Gastroesophageal sphincter (tissue), 4 donors: ENCODE measurements at places on chromosomes 3 and 15.

GRCh38 chr3:25663347-25663868, 1.3 kb downstream of the TOP2B start:
- no peaks in the 10 kb centered on the region for H3K36me3 ChIP-seq
- no peaks in the 10 kb centered on the region for H3K27me3 ChIP-seq
- no peak for ATAC-seq

DNA sequence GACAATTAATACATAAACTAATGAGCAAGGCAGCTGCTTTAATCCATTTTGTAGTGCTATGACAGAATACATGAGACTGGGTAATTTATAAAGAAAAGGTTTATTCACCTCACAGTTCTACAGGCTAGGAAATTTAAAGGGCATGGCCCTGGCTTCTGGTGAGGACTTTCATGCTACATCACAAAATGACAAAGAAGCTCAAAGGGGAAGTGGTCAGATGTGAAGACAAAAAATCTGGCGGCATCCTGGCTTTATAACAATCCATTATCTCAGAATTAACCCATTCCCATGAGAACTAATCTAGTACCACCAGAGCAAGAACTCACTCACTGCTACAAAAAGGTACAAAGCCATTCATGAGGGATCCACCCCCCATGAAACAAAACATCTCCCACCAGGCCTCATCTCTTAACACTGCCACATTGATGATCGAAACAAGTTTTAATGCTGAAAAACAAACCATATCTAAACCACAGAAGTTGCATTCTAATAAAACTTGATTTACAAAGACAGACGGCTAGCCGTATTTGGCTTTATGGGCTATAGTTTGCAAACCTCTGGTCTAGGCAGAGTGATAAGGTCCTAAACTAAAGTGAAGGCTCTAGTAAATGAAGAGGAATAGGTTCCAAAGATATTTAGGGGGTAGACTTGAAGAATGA, 44.2 kb downstream of the GSK3B start:
- no peak overlapping the region for H3K27ac ChIP-seq
- no peak for ATAC-seq
- H3K4me3 ChIP-seq, result no peak overlapping the region

- H3K36me3 ChIP-seq, result no peaks in the 10 kb centered on the region
- peaks cover 17% of the 10 kb centered on the region for H3K4me1 ChIP-seq
These were observed at the start of gene ABTB1 for GRCh38 chr3:127672429-127673190. Gene ABTB1 (plus strand): TSS chr3:127672952. CDS start chr3:127673026, 74 bp downstream.

GRCh38 chr15:36428102-36428845, 151.2 kb upstream of the CDIN1 start:
- H3K27me3 ChIP-seq, result no peaks in the 10 kb centered on the region
- H3K4me1 ChIP-seq, result no peaks in the 10 kb centered on the region
- no peak overlapping the region for H3K27ac ChIP-seq
- peak; percentile 58 for ATAC-seq

GRCh38 chr3:64985072-64985471, 297.3 kb upstream of the ADAMTS9 start:
- no peak for ATAC-seq
- no peaks in the 10 kb centered on the region for H3K27me3 ChIP-seq
- H3K4me1 ChIP-seq, result no peaks in the 10 kb centered on the region
- no peak overlapping the region for H3K4me3 ChIP-seq
- H3K27ac ChIP-seq, result no peak overlapping the region
- H3K36me3 ChIP-seq, result no peaks in the 10 kb centered on the region

DNA sequence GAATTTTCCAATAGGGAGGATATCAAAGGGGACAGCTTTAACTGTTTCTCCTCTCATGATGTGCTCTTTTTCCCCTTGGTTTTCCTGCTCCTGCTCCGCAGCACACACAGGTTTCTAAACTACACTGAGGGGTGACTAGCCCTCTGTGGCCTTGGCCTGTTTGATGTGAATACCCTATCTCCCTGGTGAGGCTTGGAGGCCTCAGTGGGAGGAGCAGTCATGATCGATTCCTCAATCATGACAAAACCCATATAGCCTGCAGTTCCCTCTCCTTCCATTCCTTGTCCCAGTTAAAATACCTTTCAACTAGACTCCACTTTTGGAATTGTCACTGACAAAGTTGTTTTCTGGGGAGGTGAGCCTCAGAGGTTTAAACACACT, 24.0 kb upstream of the USP3 start:
- H3K4me3 ChIP-seq, result no peak overlapping the region
- H3K27me3 ChIP-seq, result no peaks in the 10 kb centered on the region
- ATAC-seq, result no peak
- H3K27ac ChIP-seq, result no peak overlapping the region
- no peaks in the 10 kb centered on the region for H3K4me1 ChIP-seq
- no peaks in the 10 kb centered on the region for H3K36me3 ChIP-seq

DNA sequence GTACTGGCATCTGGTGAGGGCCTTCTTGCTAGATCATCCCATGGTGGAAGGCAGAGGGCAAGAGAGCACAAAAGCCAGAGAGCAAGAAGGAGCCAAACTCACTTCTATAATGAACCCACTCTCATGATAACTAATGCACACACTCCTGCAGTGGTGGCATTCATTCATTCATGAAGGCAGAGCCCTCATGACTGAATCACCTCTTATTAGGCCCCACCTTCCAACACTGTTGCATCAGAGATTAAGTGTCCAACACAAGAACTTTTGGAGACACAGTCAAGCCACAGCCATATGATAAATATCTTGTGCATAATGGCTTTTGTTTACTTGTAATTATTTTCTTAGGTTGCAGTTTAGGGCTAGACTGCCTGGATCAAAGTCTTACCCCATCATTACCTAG, 182.7 kb downstream of the TIGIT start:
- no peaks in the 10 kb centered on the region for H3K36me3 ChIP-seq
- peaks cover 2% of the 10 kb centered on the region for H3K4me1 ChIP-seq
- H3K27me3 ChIP-seq, result no peaks in the 10 kb centered on the region
- ATAC-seq, result no peak
- no peak overlapping the region for H3K4me3 ChIP-seq
- no peak overlapping the region for H3K27ac ChIP-seq

DNA sequence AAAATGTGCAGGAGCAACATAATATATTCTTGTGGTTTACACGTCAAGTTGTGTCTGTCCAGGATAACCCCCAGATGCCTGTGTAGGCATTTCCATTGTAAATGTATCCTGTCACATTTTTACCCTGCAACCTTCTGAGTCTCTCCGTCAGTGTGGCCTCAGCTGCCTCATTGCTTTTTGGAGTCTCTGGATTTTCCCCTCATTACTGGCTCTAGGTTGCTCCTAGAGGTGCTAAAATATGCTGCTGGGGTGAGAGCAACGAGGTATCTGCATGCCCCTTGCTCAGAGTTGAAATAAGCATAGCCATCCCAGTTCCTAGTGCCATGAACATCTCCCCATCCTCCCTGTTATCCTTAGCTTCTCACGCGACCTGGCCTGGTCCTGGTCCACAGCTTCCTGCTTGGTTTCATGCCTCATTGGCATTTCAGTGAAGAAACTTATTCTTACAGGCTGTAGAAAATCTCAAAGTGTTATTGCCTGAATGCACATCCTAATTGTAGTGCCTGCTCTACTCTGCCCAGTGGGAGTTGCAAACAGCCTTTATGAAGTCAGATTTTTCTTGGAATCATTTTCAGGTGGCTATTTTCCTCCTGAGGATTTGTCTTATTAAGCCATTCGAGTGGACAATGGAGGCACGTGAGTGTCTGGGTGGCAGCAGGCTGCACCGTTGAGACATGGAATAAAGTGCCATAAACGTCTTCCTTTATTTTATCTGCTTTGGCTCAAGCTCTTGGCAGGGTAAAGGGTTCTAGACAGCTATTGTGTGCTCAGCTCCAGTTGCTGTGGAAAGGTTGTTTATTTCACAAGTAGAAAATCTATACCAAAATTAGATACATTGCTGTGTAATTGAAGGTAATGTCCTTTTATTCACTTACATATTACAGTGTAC, 33.2 kb downstream of the OXNAD1 start:
- ATAC-seq, result no peak
- peaks cover 12% of the 10 kb centered on the region for H3K4me1 ChIP-seq
- H3K36me3 ChIP-seq, result peaks cover 38% of the 10 kb centered on the region
- no peaks in the 10 kb centered on the region for H3K27me3 ChIP-seq
- no peak overlapping the region for H3K4me3 ChIP-seq

- no peak for ATAC-seq
- H3K4me1 ChIP-seq, result peaks cover 8% of the 10 kb centered on the region
- no peaks in the 10 kb centered on the region for H3K36me3 ChIP-seq
- H3K27me3 ChIP-seq, result no peaks in the 10 kb centered on the region
These were observed 121.5 kb downstream of the PTPRG start for GRCh38 chr3:61682671-61683548.

DNA sequence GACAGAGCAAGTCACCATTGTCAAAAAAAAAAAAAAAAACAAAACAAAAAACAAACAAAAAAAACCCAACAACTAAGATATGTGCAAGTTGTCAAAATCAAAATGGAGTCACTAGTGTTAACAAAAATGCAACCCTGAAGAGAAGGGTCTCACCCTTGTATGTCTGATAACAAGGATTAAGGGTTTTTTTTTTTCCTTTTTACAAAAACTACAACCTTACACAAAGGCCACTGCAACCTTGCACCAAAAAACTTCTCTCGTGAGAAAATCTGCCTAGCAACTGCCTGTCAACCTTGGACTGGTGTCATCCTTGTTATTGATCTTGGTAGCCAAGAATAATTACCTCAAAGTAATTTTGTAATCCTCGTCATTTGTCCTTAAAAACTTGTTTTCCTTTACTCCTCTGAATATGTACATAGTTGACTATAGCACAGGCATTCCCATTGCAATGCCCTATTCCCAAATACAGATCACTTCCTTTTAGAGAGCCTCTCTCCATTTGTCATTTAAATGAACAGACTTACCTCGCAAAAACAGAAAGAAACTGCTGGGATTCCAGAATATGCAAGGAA, 24.0 kb downstream of the TFRC start:
- H3K27me3 ChIP-seq, result no peaks in the 10 kb centered on the region
- H3K27ac ChIP-seq, result no peak overlapping the region
- no peaks in the 10 kb centered on the region for H3K4me1 ChIP-seq
- no peak for ATAC-seq
- H3K4me3 ChIP-seq, result no peak overlapping the region

- no peak overlapping the region for H3K4me3 ChIP-seq
- peaks cover 8% of the 10 kb centered on the region for H3K27me3 ChIP-seq
- H3K4me1 ChIP-seq, result no peaks in the 10 kb centered on the region
- no peak overlapping the region for H3K27ac ChIP-seq
- no peak for ATAC-seq
- H3K36me3 ChIP-seq, result no peaks in the 10 kb centered on the region
These were observed 69.7 kb upstream of the LARS2 start for GRCh38 chr3:45318689-45319088.

DNA sequence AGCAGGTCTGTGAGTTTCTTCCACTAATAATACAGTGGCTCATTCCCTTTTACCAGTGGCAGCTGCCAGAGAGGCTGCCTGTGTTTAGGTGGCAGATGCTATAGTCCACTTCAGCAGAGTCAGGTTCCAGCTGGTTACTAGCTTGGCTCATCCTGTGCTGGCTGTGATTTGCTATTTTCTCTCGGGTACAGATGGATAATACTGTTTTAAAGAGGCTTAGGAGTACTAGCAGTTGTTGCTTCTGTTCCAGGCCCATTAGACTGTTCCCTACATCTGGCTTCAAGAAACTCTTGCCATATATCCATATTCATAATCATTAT, 41.0 kb downstream of the ZNF609 start:
- no peak for ATAC-seq
- H3K36me3 ChIP-seq, result no peaks in the 10 kb centered on the region
- no peaks in the 10 kb centered on the region for H3K27me3 ChIP-seq

DNA sequence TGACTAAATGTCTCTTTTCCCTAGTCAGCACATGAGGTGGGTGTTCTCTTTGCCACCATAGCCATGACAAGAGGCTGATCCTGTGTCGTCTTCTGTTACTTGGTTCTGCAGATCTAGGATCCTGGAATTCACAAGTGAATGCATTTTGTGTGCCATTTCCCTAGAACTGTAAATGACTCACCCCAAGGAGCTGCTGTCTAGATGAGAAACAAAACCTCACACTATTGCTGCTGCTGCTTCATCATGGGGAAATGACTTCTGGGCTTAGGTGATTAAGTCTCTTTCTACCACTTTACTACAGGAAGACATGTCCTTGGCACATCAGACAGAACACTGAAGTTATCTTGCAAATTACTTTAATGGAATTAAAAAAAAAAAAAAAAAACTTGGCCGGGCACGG, 54.9 kb downstream of the SLCO3A1 start:
- H3K27ac ChIP-seq, result no peak overlapping the region
- H3K4me1 ChIP-seq, result no peaks in the 10 kb centered on the region
- ATAC-seq, result no peak
- H3K27me3 ChIP-seq, result no peaks in the 10 kb centered on the region

DNA sequence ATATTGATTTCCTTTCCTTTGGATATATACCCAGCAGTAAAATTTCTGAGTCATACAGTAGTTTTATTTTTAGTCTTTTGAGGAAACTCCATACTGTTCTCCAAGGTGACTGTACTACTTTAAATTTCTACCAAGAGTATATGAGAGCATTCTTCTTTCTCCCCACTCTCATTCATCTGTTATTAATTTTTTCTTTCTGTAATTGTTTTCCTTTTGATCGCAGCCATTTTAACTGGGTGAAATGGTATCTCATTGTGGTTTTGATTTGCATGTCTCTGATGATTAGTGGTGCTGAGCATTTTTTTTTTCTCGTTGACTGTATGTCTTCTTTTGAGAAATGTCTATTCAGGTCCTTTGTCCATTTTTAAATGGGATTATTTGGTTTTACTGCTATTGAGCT, 18.3 kb upstream of the VGLL3 start:
- H3K4me1 ChIP-seq, result no peaks in the 10 kb centered on the region
- H3K36me3 ChIP-seq, result no peaks in the 10 kb centered on the region
- ATAC-seq, result no peak
- no peak overlapping the region for H3K4me3 ChIP-seq
- no peak overlapping the region for H3K27ac ChIP-seq

- no peaks in the 10 kb centered on the region for H3K4me1 ChIP-seq
- ATAC-seq, result no peak
- H3K27me3 ChIP-seq, result no peaks in the 10 kb centered on the region
- no peak overlapping the region for H3K4me3 ChIP-seq
- H3K27ac ChIP-seq, result peak overlapping the region; percentile 89
- H3K36me3 ChIP-seq, result no peaks in the 10 kb centered on the region
These were observed 6.4 kb downstream of the MGLL start for GRCh38 chr3:127815641-127816605.

GRCh38 chr15:40379853-40380252, 2.7 kb upstream of the KNSTRN start:
- no peak overlapping the region for H3K4me3 ChIP-seq
- no peak overlapping the region for H3K27ac ChIP-seq
- H3K36me3 ChIP-seq, result no peaks in the 10 kb centered on the region
- no peaks in the 10 kb centered on the region for H3K27me3 ChIP-seq

- no peaks in the 10 kb centered on the region for H3K4me1 ChIP-seq
- ATAC-seq, result no peak
These were observed 33.6 kb upstream of the TMCC1 start for GRCh38 chr3:129927072-129927471.

DNA sequence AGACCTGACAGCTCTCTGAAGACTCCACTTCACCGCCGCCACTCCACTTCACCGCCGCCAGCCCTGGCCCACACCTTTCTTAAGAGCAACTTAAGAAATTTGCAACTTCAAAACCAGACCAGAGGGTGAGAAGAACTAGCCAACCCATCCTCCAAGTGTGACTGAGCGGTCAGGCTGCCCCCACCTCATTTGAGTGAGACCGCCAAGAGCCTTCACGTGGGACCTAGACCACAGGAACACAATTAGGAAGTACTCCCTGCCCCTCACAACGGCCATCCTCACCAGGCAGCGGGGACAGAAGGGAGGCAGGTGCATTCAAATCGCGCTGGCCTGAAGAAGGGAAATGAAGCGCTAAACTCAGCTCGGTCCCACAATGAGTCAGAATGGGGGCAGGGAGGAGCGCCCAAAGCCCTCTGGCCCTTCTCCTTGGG, 156.8 kb upstream of the BCL6 start:
- no peaks in the 10 kb centered on the region for H3K36me3 ChIP-seq
- no peak overlapping the region for H3K4me3 ChIP-seq
- H3K4me1 ChIP-seq, result peaks cover 4% of the 10 kb centered on the region
- H3K27ac ChIP-seq, result no peak overlapping the region
